Activated CD4-positive, alpha-beta T cell treated with anti-CD3 and anti-CD28 coated beads for 36 hours (primary cell): ENCODE measurements at places on chromosomes 7 and 10. TPM values are rescaled to one million over a fixed set of nuclear protein-coding genes. Genes with fewer than 3 reads are reported as not detected.

The TES gene
- 97.5 TPM for total RNA-seq

The TMEM196 gene
- not detected for total RNA-seq

The CHN2 gene
- total RNA-seq, result 0.39 TPM

The PON3 gene
- total RNA-seq, result not detected

The PANK1 gene
- 3.2 TPM for total RNA-seq

The SORCS3 gene
- not detected for total RNA-seq

The GIMAP2 gene
- total RNA-seq, result 30.0 TPM

DNA sequence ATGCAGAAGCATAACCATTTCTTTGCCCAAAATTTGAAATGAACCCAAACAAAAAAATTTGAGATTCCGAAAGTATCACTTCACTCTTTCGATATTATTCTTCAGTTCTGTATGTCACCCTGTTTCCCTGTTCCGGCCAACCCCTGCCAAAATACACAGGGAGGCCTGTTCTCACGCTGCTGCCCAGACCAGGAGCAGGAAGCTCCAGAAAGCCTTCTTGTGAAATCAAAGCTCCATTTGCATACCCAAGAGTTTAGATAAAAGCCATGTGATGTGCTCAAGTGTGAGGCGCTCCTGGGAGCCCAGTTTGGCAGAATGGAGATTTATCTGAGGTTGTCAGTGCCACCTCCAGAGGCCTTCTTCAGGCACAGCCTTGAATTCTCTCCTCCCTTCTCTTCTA lies 236.2 kb downstream of the FGFR2 start:
- no peak for DNase-seq

DNA sequence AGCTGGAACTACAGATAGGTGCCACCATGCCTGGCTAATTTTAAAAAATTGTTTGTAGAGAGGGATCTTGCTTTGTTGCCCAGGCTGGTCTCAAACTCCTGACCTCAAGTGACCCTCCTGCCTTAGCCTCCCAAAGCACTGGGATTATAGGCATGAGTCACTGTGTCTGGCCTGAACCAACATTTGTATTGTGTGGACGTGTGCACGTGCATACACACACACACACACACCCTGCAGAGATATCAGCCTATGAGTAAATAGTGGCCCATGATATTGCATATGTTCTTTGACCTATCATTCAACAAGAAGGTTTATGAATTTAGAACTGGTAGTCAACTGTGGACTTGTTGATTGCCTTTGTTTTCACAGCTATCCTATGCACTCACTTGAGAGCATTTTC lies 161.6 kb downstream of the BAMBI start:
- no peak for DNase-seq

DNA sequence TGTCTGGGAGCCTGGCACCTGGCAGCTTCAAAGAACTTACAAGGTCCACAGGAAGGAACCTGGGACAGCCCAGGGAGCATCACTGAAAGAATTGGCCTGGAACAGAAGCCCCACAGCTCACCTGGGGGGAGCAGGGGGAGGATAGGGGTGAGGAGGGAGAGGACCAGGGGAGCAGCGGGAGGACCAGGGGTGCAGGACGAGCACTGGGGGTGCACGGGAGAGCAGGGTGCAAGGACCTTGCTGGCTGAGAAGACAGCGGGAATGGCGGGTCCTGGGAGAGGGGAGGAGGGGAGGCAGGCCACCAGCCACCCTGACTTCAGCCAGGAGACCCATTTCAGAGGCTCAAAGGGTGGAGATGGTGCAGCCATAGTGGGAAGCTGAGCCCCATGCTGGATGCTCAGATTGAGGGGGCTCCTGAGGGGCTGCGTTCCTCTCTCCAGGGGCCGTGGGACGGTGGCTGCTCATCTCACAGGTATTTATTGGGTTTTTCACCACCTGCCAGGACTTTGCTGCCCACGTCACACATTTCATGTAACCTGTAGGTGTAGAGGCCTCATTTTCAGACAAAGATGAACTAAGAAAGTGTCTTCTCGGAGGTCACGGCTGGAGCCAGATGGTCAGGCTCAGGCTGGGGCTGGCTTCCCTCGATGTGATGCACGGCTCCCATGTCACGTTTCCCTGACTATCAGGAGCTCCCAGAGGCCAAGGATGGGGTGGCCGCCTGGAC lies 110.1 kb downstream of the WDR37 start:
- no peak for DNase-seq

GRCh38 chr10:112816033-112816430 lies 134.0 kb upstream of the TCF7L2 start:
- no peak for DNase-seq

GRCh38 chr7:2800931-2801688 lies 43.0 kb downstream of the GNA12 start:
- DNase-seq, result peak; percentile 24

- DNase-seq, result no peak
Measured at GRCh38 chr7:7122033-7122478, 60.3 kb upstream of the C1GALT1 start.

DNA sequence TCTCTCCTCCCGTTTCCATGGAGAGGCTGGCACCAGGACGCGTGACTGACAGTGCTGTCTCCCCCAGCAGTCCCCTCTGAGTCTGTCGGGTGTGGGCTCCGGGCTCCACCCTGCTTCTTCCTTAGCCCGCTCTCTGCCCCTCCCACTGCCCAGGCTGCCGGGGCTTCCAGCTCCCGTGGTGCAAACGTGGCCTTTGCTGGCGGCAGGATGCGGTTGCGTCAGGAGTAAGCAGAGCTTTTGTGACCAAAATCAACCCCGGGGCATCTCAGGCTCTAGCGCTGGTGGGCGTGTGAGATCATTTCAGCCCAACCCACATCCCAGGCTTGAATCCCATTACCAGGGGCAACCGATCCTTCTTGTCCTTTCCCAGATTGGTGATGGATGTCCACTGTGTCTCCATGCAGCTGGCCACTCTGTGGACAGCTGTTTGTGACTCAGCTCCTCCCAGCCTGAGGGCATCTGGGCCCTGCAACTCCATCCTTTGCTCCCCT lies 28.2 kb downstream of the PTPRE start:
- DNase-seq, result no peak

- no peak for DNase-seq
Measured at GRCh38 chr7:343227-343822, 53.4 kb downstream of the FOXL3 start.

- DNase-seq, result no peak
Measured at GRCh38 chr7:21327422-21328409, 100.2 kb upstream of the SP4 start.

DNA sequence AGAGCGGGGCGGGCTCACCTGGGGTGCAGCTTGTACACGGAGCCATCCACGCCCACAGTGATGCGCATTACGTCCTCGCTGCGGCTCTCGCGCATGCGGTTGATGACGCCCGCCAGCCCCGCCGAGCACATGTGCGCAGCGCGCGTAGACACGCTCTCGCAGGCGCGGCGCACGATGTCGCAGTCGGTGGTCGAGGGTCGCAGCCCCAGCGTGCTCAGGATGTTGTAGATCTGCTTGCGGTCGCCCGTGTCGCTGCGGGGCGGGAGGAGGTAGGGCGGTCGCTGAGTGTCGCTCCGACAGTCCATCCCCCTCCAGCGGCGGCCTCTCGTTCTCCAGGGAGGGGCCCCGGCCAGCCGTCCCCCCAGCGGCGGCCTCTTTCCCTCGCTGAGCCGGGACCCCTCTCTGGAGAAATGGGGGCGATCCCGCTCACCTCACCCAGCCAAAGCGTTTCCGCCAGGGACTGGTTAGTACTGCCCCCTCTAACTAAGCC lies 4.4 kb upstream of the MYL7 start:
- peak; percentile 76 for DNase-seq

- DNase-seq, result no peak
Measured at GRCh38 chr10:108014902-108015177, 850.3 kb upstream of the SORCS1 start.
